Right lung (tissue), 10 donors: ENCODE measurements at places on chromosomes 3 and 15. TPM values are rescaled to one million over a fixed set of nuclear protein-coding genes. Genes with fewer than 3 reads are reported as not detected.

IGF1R gene
- 30.6 TPM for polyA plus RNA-seq

DNAJC17 gene
- 41.4 TPM for polyA plus RNA-seq

FETUB gene
- polyA plus RNA-seq, result not detected

CHRNA7 gene
- 23.1 TPM for polyA plus RNA-seq

PATL2 gene
- polyA plus RNA-seq, result 1.4 TPM
